ENCODE measurements at places on chromosomes 5 and 9.
A peak's percentile ranks its signal among the peaks of the same experiment; 100 is the strongest.

DNA sequence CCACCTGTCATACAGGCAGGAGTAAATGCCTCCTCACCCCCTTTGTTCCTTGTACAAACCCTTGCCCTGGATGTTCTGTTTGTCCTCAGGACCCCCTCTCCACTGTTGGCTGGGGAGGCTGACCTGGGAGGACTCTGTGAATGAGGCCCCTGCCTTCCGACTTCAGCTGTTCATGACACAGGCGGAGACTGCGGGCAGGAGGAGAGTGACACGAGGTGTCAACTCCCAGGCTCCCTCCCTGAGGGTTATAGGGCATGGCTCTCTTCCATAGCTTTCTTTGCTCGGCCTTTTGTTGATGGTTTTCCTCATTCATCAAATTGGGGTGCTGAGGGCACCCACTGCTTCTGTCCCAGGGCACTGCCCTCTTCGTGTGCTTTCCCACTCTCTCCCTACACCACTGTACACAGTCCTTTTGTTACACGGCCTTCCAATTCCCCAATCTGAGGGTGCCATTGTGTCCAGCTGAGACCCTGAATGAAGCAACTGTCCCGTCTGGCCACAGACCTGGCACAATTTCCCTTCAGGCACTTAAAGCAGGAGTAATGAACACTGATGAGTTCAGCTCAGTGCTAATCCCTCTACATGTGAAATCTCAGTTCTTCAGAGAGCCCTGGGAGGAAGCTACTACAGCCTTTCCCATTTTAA lies 33.8 kb downstream of the KCNIP1 start:
- peak; percentile 78 for DNase-seq

DNA sequence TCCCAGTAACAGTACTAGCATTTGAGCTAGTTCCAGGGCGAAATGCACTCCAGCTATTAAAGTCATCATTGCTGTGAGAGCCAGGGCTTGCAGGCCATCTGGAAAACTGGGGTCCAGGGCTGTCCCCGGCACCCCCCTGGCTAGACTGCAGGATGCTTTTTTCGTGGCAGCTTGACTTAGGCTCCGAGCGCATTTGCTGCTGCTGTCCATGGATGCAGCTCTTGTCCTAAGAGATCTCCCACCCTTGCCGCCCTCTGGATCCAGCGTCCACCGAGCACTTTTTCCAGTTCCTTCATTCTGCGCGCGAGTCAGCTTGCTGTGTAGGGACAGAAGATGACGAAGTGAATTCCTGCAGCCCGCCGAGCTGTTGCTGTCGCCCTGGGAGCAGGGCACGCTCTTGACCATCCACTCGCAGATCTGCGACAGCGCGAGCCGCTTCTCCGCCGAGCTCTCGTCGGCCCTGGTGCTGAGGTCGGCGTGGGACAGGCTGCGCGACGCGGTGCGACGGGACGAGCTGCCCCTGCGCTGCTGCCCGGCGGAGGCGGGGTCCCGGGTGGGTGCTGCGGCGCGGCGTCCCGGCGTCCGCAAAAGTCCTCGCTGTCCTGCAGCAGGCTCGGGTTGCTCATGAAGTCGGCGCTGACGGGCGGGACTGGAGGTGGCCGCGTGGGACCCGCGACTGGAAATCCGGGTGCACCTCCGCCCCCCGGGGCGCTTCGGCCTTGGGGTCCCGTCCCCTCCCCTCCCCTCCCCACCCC lies 30.7 kb downstream of the OR2V1 start:
- no peak for DNase-seq

GRCh38 chr9:27784847-27785713 lies 211.8 kb upstream of the C9orf72 start:
- no peak for DNase-seq

DNA sequence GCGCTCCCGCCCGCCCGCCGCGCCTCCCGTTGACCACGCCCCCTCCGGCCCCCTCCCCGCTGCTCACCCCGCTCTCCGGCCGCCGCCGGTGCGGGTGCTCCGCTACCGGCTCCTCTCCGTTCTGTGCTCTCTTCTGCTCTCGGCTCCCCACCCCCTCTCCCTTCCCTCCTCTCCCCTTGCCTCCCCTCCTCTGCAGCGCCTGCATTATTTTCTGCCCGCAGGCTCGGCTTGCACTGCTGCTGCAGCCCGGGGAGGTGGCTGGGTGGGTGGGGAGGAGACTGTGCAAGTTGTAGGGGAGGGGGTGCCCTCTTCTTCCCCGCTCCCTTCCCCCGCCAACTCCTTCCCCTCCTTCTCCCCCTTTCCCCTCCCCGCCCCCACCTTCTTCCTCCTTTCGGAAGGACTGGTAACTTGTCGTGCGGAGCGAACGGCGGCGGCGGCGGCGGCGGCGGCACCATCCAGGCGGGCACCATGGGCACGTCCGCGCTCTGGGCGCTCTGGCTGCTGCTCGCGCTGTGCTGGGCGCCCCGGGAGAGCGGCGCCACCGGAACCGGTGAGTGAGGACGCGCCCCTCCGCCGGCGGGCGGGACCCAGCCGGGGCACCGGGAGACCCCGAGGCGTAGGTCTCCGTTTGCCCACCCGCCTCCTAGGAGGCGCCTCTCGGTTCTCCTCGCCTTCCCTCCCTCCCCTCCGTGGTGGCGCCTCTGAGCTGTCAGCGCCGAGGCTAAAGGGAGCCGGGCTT lies at the start of gene VLDLR:
Gene VLDLR (plus strand): TSS at position 66 of the 739 bp plus-strand sequence. CDS start 403 bp downstream, at position 469.
- DNase-seq, result peak; percentile 58

DNA sequence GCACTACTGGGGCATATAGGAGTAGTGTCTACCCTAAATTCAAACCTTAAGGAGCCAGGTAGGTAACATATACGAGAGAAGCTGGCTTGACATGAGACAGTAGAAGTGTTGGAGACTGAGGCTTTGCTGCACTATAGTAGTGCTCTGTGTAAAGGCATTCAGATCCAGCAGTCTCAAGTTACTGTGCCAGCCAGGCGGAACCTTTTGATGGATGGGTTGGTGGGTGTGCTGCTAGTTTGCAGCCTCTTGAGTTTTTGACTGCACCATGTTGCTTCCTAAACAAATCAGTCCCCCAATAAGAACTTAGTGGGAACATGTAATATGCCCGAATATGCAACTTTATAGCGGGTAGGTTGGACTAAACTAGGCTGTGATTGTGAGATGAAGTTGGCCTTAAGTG lies 1.5 kb downstream of the CLTA start:
- DNase-seq, result no peak

GRCh38 chr5:64811050-64811640 lies 42.4 kb downstream of the CWC27 start:
- peak; percentile 80 for DNase-seq

- DNase-seq, result no peak
These were observed 101.9 kb upstream of the S1PR3 start for GRCh38 chr9:88889386-88889785.

GRCh38 chr5:61431923-61432620 lies 100.0 kb downstream of the ZSWIM6 start:
- DNase-seq, result peak; percentile 90

- peak; percentile 10 for DNase-seq
These were observed 149.0 kb upstream of the PCA3 start for GRCh38 chr9:76615177-76615603.

DNA sequence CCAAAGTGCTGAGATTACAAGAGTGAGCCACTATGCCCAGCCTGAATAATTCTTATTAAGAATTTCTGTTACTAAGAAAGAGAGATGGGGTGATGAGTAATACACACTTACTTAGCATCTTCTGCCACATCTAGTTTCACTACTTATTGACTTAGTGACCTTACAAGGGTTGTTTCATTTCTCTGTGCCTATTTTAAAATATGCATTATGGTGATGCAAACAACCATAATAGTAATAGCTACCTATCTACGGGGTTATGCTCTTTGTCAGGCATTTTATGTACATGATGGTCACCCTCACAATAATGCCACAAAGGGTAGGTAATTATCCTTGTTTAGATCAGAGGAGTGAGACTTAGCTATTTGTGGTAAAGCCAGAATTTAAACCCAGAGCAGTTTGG lies 499.0 kb upstream of the SGCD start:
- no peak for DNase-seq

- no peak for DNase-seq
These were observed 50.5 kb downstream of the FAM81B start for GRCh38 chr5:95441636-95442035.

- DNase-seq, result no peak
These were observed 26.4 kb downstream of the ANXA6 start for GRCh38 chr5:151130922-151131891.

DNA sequence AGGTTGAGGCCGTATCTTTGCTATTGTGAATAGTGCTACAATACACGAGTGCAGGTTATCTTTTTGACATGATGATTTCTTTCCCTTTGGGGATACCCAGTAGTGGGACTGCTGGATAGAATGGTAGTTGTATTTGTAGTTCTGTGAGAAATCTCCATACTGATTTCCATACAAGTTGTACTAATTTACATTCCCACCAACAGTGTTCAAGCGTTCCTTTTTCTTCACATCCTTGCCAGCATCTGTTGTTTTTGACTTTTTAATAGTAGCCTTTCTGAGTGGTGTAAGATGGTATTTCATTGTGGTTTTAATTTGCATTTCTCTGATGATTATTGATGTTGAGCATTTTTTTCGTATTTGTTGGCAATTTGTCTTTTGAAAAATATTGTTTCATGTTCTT lies 41.4 kb downstream of the CNOT6 start:
- no peak for DNase-seq

DNA sequence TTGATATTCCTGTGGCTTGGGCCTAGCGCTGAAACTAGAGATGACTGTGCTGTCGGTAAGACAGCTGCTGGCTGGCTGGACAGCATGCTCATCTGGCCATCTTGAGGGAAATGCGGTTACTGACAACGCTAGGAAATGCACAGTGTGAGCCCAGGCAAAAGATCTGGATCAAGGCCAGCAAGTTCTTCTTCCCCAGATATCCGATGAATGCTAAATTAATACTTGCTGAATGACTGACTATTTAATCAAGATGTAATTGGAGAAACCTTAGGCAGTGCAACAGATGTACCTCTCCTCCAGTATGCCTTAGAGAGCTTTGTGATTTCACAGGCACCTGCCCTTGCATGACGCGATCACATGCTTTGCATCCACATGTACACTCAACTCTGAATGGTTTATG lies 659.1 kb downstream of the EFNA5 start:
- DNase-seq, result no peak

DNA sequence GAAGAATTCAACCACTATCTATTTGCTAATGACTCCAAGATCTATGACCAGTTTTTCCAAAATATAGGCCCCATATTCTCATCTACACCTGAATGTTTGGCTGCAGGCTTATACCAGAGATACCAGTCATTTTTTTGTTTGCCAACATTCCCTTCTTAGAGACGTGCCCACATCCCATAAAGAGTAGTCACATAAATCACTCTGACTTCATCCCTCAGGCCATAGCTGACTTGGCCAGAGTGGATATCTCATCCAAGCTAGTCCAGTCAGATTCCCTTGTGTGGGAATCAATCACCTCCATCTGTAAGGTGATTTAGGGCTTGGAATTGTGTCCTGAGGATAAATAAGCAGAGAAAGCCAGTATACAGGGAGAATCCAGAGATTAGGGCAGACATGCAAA lies 124.3 kb upstream of the SLC24A2 start:
- no peak for DNase-seq

DNA sequence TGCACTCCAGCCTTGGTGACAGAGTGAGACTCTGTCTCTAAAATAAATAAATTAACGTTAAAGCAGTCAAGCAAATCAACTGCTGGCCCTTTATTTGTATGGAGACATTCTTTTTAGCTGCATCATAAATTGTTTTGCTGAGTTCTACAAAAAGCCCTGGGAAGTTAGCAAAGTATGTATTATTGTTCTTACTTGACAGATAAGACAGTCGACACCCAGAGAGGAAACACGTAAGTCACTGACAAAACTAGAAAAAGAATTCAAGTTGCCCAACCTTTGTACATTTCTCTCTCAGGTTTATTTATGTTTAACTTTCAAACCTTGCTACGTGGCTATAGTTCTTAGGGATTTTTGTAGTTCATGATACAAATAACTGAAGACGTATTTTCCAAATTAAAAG lies 40.4 kb upstream of the MACIR start:
- no peak for DNase-seq

- DNase-seq, result no peak
These were observed 80.6 kb upstream of the POU5F2 start for GRCh38 chr5:93821891-93822415.

GRCh38 chr9:90919883-90920282 lies 118.3 kb downstream of the SYK start:
- DNase-seq, result no peak

DNA sequence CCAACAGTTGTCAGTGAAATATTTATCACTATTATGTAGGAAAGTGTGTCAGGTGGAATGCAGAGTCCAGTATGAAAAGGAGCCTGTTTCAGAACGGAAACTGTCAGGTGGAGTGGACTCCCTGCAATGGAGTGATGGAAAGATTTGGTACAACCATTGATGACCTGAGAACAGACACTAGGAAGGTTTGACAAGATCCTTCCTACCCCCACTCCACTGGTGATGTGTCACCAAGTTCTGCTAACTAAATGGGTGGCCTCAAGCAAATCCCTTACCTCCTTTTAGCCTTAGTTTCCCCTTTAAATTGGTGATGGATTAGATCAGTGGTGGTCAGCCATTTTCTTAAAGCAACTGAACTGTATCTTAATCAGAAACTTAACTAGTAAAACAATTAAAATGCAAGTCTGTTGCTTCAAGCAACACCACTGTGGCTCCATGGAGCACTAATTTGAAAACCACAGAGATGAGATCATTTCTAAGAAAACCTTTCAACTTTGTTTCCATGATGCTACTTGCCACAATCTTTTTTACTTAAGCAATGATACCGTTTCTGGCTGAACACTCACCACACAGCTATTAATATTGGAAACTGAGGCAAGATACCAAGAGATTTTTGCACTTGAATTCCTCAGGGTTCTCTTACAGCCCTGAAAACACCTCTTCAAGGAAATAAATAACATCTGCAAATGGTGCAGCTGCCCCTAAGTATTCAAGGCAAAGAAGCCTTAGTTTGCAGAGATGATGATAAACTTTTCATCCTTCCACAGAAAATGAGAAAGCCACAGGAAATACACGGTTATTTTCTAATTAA lies 140.6 kb downstream of the ERCC6L2 start:
- no peak for DNase-seq

GRCh38 chr9:34502471-34502870 lies 20.3 kb downstream of the ENHO start:
- DNase-seq, result no peak

GRCh38 chr5:125199968-125200865 lies 453.8 kb upstream of the ZNF608 start:
- DNase-seq, result peak; percentile 63

- DNase-seq, result no peak
These were observed 840.7 kb upstream of the EDIL3 start for GRCh38 chr5:85225388-85225787.

- DNase-seq, result no peak
These were observed 69.1 kb downstream of the GDNF start for GRCh38 chr5:37770786-37771185.

- DNase-seq, result no peak
These were observed 206.6 kb downstream of the MAT2B start for GRCh38 chr5:163712011-163712410.

DNA sequence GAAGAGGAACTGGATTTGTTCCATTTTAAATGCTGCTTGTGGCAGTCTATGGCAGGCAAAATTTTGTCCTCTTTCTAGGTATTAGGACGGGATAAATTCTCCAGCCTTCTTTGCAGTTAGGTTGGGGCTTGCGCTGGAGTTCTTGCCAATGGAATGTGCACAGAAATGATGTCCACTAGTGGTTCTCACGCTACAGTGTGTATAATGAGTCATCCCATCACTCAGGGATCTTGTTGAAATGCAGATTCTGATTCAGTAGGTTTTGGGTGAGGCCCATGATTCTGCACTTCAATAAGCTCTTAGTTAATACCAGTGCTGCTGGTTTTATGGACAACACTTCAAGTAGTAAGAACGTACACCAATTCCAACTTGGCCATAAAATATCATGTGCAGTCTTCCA lies 317.6 kb upstream of the KLF4 start:
- no peak for DNase-seq

All from pons (tissue), 1 donor.